ENCODE measurements at places on chromosomes 7 and 10. TPM values are rescaled to one million over a fixed set of nuclear protein-coding genes. Genes with fewer than 3 reads are reported as not detected.
A peak's percentile ranks its signal among the peaks of the same experiment; 100 is the strongest.

DNA sequence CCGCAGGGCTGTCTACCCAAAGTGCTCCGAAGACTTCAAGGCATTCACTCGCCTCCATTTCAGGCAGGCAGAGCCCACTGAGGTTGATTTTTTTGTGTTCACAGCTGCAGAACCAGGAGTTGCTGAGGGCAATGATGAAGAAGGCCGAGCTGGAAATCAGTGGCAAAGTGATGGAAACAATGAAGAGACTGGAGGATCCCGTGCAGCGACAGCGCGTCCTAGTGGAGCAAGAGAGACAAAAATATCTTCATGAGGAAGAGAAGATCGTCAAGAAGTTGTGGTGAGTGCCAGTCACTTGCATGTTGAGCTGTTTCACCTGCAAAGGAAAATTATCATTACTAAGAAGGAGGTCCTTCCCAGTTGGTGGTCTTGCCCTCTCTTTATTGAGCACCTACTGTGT lies 210.5 kb downstream of the ARHGAP21 start:
- no peak overlapping the region for H3K4me3 ChIP-seq
- no peak for DNase-seq
- no peak overlapping the region for H3K27ac ChIP-seq
- no peaks in the 10 kb centered on the region for H3K36me3 ChIP-seq

NUTM2E gene
- not detected for total RNA-seq

SKIDA1 gene
- total RNA-seq = 5.3 TPM

DNA sequence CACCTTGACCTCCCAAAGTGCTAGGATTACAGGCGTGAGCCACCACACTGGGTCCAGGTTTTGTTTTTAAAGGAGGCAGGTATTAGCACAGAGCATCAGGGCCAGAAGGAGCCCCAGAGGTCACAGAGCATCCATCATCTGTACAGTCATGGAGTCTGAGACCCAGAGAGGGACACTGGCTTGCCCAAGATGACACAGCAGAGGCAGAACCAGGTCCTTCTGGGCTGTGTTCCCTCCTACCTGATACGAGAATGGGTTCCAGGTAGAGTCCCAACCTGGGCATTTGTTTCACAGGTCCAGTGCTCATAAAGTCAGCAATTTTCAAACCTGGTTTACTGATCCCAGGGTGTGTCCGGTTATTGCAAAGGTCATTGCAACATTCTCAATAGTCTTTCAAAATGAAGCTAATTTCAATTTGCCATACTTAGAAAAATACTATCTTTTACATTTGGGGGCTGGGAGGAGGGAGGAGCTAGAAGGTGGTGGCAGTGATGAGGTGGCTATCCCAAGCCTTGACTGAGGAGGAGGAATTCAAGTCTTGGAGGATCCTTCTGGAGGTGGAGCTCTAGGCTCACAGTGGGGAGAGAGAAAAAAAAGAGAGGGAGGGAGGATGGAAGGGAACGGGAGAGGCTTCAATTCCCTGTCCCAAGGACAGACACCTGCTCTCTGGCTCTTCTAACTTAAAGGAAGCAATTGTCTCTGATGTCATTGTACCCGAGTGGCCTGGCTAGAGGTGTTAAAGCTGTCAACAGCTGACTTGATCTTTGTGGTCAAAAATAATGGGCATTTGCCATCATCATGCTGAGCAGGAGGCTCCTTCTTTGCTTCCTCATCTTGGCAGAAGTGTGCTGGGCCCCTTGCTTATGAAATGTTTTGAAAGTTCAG lies 8.1 kb downstream of the MXI1 start:
- H3K27me3 ChIP-seq = no peaks in the 10 kb centered on the region
- DNase-seq = no peak
- H3K4me1 ChIP-seq = peaks cover 40% of the 10 kb centered on the region
- H3K27ac ChIP-seq = peak overlapping the region; percentile 99

- no peaks in the 10 kb centered on the region for H3K36me3 ChIP-seq
- no peak overlapping the region for H3K27ac ChIP-seq
- peaks cover 8% of the 10 kb centered on the region for H3K4me1 ChIP-seq
- H3K4me3 ChIP-seq = no peak overlapping the region
Observed at GRCh38 chr7:20529260-20529659, 86.2 kb upstream of the ABCB5 start.

GRCh38 chr7:129277629-129278028 lies 52.8 kb downstream of the AHCYL2 start:
- H3K36me3 ChIP-seq = no peaks in the 10 kb centered on the region
- no peaks in the 10 kb centered on the region for H3K4me1 ChIP-seq
- H3K27ac ChIP-seq = no peak overlapping the region
- DNase-seq = no peak
- H3K4me3 ChIP-seq = no peak overlapping the region
- H3K27me3 ChIP-seq = no peaks in the 10 kb centered on the region

GIMAP2 gene
- 5.9 TPM for total RNA-seq

VAX1 gene
- not detected for total RNA-seq

GRCh38 chr7:113113912-113114311 lies 4.4 kb downstream of the SMIM30 start:
- H3K36me3 ChIP-seq = no peaks in the 10 kb centered on the region
- H3K27me3 ChIP-seq = no peaks in the 10 kb centered on the region
- H3K4me3 ChIP-seq = no peak overlapping the region
- H3K27ac ChIP-seq = no peak overlapping the region
- H3K4me1 ChIP-seq = peaks cover 5% of the 10 kb centered on the region
- no peak for DNase-seq

TWNK gene
- total RNA-seq = 5.3 TPM

SLC13A1 gene
- not detected for total RNA-seq

- no peak overlapping the region for H3K4me3 ChIP-seq
- no peaks in the 10 kb centered on the region for H3K27me3 ChIP-seq
- H3K36me3 ChIP-seq = no peaks in the 10 kb centered on the region
- no peak for DNase-seq
Observed at GRCh38 chr10:10658172-10658785, 359.4 kb upstream of the CELF2 start.

GRCh38 chr7:84848219-84848973 lies 338.5 kb downstream of the SEMA3D start:
- H3K27ac ChIP-seq = no peak overlapping the region
- H3K27me3 ChIP-seq = no peaks in the 10 kb centered on the region
- no peaks in the 10 kb centered on the region for H3K4me1 ChIP-seq
- no peaks in the 10 kb centered on the region for H3K36me3 ChIP-seq
- DNase-seq = no peak

DNA sequence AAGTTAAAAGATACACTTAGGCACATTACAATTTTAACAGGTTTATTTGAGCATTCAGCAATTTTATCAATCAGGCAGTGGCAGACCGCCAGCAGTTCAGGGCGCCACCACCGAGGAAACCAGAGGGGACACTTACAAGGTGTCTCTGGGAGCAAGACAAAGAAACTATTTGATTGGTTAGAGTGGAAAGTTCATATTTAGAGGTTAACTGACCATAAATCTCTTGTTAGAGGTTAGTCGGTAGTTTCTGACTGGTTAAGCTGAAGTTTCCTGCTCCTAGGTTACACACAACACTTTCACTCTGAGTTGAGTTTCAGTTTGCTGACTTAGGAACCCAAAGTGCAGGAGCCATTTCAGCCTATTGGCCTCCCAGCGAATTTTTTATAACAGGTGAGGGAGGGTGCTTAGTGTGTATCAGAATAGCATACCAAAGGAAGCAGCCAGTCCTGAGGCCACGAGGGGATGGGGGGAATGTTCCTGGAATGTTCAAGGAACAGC lies 10.8 kb upstream of the PVRIG start:
- H3K27me3 ChIP-seq = no peaks in the 10 kb centered on the region
- no peak for DNase-seq
- no peaks in the 10 kb centered on the region for H3K36me3 ChIP-seq
- H3K4me1 ChIP-seq = no peaks in the 10 kb centered on the region

GPR15LG gene
- total RNA-seq = not detected

DNA sequence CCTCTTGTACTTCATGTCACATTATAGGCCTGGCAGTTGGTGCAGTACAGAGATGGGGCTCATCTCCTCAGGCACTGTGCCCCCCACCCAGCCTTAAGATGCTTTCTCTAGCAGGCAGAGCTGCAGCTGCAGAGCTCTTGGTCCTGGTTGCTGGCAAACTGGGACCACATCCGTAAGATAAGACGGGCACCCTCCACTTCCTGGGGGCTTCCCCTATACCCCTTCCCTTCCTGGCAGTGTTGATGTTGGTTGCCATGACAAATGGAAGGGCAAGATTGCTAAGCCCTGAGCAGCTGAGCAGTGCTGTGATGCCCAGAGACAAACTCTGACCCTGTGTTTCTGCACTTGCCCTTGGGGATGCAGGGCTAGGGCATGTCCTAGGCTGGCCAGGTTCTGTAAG lies 103.4 kb upstream of the ANLN start:
- H3K27me3 ChIP-seq = no peaks in the 10 kb centered on the region
- DNase-seq = no peak
- no peaks in the 10 kb centered on the region for H3K36me3 ChIP-seq
- no peak overlapping the region for H3K4me3 ChIP-seq

ADCY1 gene
- 0.85 TPM for total RNA-seq

DNA sequence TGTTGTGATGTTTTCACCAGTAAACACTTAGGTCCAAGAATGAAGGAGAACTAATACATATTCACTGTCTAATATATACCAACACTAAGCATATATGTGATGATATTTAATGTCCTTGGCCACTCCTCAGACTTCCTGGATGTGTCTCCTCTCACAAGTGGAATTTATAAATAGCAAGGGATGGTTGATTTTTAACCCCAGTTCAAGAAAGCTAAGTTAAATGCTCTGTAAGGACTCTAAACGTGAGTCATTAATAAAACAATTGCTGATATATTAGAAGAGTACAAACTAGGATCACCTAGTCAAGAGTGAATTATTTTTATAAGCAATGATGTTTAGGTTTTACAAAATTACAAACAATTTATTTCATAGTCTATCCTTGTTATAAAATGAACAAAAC lies 355.9 kb upstream of the TMEM229A start:
- H3K27me3 ChIP-seq = no peaks in the 10 kb centered on the region
- H3K4me1 ChIP-seq = no peaks in the 10 kb centered on the region
- no peak overlapping the region for H3K4me3 ChIP-seq

GRCh38 chr7:132575982-132576720 lies at the start of gene PLXNA4:
Gene PLXNA4, minus strand, starts transcription at chr7:132576470. Its CDS starts 67,777 bp downstream, at chr7:132508693.
- peaks cover 38% of the 10 kb centered on the region for H3K4me1 ChIP-seq
- no peaks in the 10 kb centered on the region for H3K36me3 ChIP-seq
- peak within 1 kb of the TSS; percentile 81 for H3K4me3 ChIP-seq

BAIAP2L1 gene
- 0.63 TPM for total RNA-seq

- H3K4me1 ChIP-seq = peaks cover 26% of the 10 kb centered on the region
- peak overlapping the region; percentile 54 for H3K4me3 ChIP-seq
- H3K36me3 ChIP-seq = no peaks in the 10 kb centered on the region
- H3K27me3 ChIP-seq = no peaks in the 10 kb centered on the region
Observed at GRCh38 chr7:95609277-95609971, 13.1 kb upstream of the PDK4 start.

DNA sequence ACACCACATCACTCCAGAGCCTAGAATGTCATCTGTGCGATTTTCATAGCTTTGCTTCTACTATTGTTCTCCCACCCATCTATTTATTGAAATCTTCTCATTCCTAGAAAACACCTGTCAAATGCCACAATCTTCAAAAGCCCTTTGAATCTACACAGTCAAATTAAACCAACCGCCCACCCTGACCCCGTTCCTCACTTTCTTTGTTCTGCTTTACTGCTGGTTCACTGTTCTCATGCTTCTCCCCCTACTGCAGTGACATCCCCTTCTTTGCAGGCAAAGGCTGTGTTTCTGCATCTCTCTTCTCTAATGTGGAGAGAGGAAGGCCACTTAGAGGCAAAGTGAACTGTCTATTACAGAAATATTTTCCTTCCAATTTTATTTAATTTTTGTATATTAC lies 152.4 kb upstream of the NEBL start:
- no peak overlapping the region for H3K27ac ChIP-seq
- no peak for DNase-seq

DNA sequence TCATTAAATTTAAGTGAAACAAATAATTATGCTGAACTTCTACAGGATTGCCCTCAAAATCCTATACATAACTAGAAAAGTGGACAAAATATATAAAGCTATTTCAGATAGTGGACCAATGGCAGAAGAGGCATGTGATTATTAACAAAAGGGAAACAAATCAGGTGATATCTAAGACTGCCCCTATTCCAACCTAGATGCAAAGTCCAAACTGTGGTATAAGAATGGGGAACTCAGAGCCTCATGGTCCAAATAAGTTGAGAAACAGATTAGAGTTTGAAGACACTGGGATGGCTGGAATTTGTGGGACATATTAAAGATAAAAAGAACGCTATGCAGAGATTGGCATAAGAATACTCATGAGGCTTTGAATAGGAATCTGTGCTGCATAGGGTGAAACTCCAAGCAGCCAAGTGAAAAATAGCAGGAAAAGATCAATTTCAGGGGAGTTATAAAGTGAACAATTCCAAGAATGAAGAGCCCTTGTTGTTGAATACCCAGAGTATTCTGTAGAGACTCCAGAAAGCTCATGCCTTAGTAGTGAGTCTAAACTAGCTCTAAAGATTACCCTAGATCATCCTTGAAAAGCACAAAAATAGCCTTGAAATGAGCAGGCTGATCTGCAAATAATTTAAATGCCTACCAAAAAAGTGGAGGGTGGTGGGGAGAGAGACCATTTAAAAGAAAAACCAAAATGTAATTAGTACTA lies 152.4 kb downstream of the IMMP2L start:
- no peak for DNase-seq
- H3K27ac ChIP-seq = no peak overlapping the region
- H3K27me3 ChIP-seq = no peaks in the 10 kb centered on the region
- H3K4me1 ChIP-seq = peaks cover 16% of the 10 kb centered on the region

GRCh38 chr7:117163101-117163500 lies 159.8 kb downstream of the WNT2 start:
- no peak for DNase-seq
- no peak overlapping the region for H3K4me3 ChIP-seq
- H3K27me3 ChIP-seq = no peaks in the 10 kb centered on the region
- peaks cover 39% of the 10 kb centered on the region for H3K4me1 ChIP-seq

GRCh38 chr7:97307521-97308108 lies 190.1 kb downstream of the SDHAF3 start:
- H3K36me3 ChIP-seq = no peaks in the 10 kb centered on the region
- H3K4me3 ChIP-seq = no peak overlapping the region
- H3K27me3 ChIP-seq = no peaks in the 10 kb centered on the region

DNA sequence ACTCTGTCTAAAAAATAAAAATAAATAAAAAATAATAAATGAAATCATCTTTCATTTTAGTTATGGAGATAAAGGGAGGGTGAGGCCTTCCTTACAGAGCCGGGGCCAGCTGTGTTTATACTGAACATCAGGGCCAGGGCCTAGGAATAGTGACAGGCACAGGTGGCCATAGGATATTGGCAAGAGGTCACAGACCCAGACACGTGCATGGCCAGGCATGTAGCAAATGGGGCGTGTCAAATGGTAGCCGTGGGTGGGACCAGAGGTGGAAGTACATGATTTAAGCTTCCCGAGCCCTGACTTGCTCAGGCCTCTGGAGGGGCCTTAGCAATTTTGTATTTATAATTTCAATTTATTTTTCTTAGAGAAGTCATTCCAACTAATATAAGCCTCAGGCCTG lies 353.0 kb downstream of the ANKRD30A start:
- H3K4me1 ChIP-seq = no peaks in the 10 kb centered on the region
- H3K27ac ChIP-seq = no peak overlapping the region
- H3K4me3 ChIP-seq = no peak overlapping the region
- no peaks in the 10 kb centered on the region for H3K27me3 ChIP-seq
- no peaks in the 10 kb centered on the region for H3K36me3 ChIP-seq

All from thoracic aorta (tissue), 2 donors.